Stimulated activated CD8-positive, alpha-beta memory T cell treated with anti-CD3 and anti-CD28 coated beads, Interleukin-15, amount 100 ng/mL, for 4 hours (primary cell): ENCODE measurements at places on chromosomes 2 and 18.

GRCh38 chr2:127449414-127449813 is 31.2 kb downstream of the PROC start:
- DNase-seq = no peak

GRCh38 chr2:42957861-42958301 is 165.5 kb upstream of the HAAO start:
- no peak for DNase-seq

GRCh38 chr2:10034333-10035052 is 8.9 kb upstream of the KLF11 start:
- no peak for DNase-seq

- DNase-seq = no peak
Observed at GRCh38 chr18:48887294-48887904, 63.4 kb downstream of the SMAD7 start.

DNA sequence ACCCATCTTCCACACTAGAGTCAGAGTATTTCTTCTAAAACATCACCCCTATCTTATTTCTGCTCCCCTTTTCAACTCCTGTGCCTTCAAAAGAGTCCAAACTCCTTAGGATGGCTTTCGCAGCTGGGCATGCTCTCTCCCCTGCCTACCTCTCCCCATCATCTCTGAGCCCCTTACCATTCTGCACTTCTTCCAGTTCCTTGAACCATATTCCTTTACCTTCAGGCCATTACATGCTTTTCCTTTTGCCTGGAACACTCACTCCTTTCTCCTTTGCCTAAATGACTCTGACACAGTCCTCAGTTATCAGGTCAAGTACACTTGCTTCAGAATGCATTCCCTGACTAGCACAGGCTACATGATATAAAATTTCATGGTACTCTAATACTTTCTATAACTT is 22.4 kb downstream of the APOB start:
- no peak for DNase-seq

GRCh38 chr2:180829261-180829660 is 151.1 kb upstream of the UBE2E3 start:
- no peak for DNase-seq

DNA sequence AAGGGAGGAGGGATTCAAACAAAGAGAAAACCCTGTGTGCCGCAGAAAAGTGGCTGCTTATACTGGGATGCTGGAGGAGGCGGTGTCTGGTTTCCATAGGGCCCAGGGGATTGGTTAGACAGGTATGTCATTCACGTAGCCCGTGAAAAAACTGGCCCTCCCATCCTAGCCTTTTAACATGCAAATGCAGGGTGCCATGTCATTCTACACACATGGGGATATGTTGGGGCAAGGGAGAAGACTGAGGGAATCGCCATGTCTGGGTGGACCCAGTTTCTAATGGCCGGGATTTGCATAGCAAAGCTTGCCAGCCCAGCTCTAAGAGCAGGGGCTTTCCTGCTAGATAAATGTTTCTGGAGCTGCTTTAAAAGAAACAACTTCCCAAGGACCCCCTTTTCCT is 8.2 kb upstream of the RNU2-63P start:
- no peak for DNase-seq

DNA sequence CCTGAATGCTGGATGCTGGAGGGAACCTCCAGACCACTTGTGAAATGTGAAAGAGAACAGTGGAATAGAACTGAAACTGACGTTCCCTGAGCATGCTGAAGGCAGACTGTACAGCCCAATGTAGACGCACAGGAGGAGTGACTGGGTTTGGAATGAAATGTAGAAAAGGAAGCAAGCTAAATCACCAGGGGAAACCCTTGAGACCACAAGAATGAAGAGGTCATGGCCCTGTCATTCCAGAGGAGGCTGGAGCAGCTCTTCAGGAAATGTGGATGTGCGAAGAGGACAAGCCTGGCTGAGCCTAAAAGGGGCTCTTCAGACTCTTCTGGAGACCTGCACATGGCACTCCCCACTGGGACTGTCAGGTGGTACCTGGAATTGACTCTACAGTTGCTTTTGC is 118.5 kb upstream of the ALPP start:
- DNase-seq = no peak

GRCh38 chr2:27170581-27171337 is 22.0 kb downstream of the TCF23 start:
- no peak for DNase-seq

DNA sequence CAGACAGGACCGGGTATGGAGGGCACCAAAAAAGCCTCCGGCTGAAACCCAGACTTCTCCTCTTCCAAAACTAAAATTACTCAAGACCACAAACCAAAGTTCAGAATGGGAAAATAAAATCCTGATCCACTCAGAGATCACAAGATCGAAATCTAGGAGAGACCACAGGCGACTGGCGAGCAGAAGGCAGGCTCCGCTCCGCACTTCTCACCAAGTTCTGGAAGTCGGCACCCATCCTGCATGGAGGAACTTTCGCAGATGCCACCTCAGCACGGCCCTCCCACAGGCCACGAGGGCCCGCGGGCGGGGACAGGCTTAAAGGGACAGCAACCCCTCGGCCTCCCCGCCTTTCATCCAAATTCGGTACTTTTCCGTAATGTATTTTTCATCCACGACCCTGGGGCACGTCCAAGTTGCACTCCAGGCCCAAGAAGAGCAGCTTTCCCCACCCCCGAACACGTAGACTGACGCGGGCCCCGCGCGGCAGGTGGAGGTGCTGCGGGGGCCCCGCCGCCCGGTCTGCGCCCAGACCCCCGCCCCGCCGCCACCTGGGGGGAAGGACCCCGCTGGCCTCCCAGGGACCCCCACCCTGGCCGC is 43.7 kb downstream of the HDLBP start:
- peak; percentile 23 for DNase-seq

GRCh38 chr2:100192825-100193224 is 50.4 kb upstream of the AFF3 start:
- no peak for DNase-seq

DNA sequence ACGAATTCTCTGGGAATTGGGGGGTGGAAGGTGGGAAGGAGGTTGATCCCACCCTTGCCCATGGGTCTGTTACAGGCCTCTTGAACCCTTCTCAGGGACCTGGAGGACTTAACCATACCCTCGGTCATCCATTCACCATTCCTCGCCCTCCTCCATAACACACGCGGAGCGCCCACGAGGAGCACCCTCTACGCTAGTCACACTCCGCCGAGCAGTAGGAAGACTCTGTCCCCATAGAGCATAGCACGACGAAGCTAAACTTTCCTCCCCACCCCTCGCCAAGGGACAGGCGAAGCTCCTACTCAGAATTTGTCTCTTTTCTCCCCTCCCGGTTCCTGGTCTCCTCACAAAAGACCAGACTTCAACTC is 611 bp upstream of the ITSN2 start:
- no peak for DNase-seq

DNA sequence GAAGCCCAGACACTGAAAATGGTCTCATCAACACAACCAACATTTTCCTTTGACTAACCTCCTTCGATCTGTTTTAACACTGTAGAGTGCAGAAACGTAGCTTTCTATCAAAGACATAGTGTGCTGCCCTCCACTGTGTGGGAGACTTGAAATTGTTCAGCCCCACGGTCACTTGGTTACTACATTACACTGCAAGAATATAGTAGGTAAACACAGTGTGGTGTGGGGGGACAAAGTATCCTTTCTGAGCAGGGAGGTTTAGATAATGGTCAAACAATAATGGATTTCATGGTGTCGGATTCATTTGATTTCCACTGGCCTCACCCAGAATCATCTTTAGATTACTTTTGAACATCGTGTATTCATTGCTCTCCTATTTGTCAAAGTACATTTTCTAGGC is 181.0 kb downstream of the ERBB4 start:
- DNase-seq = no peak

- DNase-seq = no peak
Observed at GRCh38 chr2:17594533-17595401, 54.3 kb downstream of the VSNL1 start.

DNA sequence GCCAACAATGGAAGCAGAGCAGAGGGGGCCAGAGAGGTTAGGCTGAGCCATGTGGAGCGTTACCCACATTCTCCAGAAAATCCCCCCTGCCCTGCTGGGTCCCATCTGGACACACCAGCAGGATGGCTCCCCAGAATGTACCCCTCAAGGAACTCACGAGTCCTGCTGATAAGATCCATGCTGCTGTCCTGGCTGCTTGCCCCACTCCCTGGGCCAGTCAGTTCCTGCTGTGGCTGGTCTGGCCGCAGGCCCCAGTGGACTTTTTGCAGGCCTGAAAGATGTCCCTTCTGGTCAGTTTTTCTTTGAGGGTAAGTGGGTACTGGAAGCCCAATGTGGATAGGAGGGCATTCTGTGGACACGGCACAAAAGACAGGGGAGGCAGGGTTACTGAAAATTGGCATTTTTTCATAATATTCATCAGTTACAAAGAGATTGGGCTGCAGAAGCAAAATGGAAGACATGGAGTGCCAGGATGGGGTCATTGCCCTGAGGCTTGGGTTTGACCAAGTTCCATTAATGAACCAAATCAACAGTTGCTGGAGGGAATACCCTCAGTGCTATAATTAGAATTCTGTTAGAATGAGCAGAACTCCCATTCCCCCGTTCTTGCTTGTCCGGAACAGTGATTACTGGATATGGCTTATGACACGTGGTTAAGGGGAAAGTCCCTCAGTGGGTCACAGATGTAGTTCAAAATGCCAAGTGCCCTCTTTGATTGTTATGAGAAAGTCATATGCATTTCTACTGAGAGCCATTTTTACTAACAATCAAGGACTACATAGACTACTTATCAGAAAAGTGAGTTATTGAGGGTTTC is 38.7 kb downstream of the SLC4A5 start:
- no peak for DNase-seq

DNA sequence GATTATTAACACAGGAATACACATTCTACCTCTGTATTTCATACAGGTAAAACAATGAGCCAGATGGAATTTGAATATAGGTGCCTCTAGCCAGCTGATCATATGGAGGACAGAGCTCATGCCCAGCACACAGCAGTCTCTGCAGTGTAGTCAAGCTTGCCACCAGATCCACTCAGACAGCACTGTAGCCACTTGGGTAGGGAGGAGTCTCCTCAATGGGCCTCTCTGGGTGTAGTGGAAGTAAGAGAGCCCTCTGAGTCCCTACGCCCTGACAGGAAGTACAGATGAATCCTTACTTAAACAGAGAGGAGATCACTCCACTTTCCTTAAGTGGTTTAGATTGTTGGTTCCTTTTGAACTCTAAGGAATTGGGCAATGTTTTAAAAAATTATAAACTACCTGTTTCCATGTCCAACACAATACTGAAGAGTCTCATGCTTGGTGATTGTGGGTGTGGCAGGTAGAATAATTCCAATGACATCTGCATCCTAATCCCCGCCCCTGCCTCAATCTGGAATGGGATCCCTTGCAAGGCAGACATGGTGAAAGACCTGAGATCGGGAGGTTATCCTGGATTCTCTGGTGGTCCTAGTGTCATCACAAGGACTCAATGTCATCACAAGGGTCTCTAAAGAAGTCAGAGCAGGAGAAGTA is 23.0 kb upstream of the TMEM200C start:
- DNase-seq = no peak

DNA sequence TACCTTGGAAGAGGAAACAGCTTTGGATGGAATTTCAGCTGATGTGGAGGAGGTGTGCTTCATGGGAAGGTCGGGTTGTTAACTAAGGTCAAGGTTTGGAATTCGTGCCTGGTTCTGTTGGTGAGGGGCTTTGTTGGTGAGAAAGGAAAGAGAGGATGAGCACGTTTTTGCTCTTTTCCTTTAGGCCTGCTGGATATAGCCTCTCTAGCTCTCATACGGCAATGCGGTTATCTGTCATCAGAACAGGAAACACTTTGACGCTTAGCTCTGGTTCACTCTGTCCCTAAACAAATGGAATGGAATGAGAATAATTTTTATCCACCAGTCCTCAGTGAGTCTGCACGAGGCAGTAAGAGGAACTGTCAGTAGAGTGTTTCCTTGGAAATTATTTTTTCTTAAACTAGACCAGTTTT is 169.7 kb upstream of the NOSTRIN start:
- no peak for DNase-seq

DNA sequence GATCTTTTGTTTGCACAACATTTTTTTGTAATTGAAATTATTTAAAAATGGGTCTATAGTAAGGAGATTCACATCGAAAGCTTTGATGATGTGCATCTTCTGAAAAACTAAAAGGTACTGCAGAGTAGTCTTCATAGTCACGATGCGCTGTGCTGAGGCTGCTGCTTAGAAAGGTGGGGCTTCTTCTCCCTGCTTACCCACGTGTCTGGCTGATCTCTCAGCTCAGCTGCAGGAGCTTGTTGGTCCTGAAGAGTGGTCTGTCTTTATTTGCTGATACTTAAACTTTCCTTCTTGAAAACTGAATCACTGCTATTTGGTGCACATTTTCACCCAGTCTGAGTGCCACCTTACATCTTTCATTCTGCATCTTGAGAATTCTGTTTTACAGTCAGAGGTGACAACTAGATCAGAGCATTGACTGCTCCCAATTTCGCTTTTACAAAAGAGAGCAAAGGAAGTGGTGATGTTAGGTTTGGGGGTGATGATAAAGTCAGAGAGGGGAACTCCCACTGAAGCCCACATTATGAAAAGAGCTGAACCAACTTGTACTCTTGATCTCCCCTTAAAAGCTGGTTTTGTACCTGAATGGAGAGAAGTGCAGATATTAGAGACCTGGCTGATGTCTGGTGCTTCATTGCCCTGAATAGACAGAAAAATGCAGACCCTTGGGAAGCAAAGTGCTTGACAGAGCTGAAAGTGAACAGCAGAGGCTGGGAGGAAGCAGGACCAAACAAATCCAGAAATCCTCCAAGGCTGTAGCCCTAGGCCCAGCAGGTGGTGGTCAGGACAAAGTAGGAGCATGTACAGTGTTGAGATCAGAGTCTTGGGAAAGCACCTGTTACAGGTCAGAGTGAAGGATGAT is 984.5 kb downstream of the TSN start:
- no peak for DNase-seq

DNA sequence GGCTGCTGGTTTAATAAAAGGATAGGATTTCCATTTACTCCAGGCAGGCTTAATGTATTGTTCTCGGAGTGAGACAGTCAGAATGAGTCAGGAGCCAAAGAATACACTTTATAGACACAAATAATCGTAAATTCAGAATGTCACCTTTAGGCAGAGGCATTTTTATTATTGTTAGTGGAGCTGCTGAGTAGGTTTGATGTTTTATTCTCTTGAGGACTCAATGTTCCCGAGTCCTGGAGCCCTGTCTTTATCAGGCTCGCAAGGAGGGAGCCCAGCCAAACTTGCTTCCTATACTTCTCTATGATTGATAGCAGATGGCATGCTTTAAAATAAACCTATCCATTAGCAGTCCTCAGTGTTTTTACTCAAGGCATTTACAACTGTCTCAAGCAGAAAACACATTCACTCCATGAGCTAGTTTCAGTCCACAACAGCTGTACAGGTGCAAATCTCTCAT is 492.3 kb upstream of the ZEB2 start:
- DNase-seq = no peak

- no peak for DNase-seq
Observed at GRCh38 chr18:66107546-66107945, 356.7 kb downstream of the CDH7 start.
